ENCODE measurements at places on chromosomes 11 and 22. TPM values are rescaled to one million over a fixed set of nuclear protein-coding genes. Genes with fewer than 3 reads are reported as not detected.

APLNR gene
- not detected for total RNA-seq

C11orf42 gene
- total RNA-seq = not detected

TAF10 gene
- 24.1 TPM for total RNA-seq

ACTN3 gene
- under 0.01 TPM for total RNA-seq

APOA4 gene
- not detected for total RNA-seq

MCAT gene
- total RNA-seq = 12.7 TPM
